ENCODE measurements at places on chromosomes 6 and 20.

DNA sequence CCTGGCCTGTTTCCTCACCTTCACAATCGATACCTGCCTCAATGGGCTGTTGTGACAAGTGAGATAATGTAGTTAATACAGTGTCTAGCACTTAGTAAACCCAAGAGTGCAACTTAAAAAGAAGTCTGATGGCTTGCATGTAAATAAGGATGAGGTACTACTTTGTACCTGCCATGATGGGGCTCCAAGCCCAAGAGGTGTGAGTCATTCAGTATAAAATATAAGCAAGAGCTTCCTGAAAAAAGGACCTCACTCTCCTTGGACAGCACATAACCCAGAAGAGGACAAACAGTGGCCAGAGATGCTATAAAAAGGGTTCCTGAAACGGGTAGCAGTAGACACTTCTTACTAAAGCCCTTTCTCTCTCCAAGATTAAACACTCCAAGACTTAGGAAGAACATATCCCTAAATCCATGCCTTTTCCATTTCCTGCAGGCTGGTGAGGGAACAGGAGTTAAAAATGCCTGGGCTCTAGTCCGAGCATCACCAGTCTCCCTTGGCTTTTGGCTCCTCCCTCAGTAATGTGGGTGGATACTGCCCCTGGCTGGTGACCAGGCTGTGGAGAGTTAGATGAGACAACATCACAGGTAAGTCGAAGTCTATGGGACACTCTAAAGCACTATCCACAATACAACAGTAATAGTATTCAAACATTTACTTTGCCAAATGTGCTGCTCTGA lies 4.3 kb downstream of the UBE2V1 start:
- no peak for DNase-seq

DNA sequence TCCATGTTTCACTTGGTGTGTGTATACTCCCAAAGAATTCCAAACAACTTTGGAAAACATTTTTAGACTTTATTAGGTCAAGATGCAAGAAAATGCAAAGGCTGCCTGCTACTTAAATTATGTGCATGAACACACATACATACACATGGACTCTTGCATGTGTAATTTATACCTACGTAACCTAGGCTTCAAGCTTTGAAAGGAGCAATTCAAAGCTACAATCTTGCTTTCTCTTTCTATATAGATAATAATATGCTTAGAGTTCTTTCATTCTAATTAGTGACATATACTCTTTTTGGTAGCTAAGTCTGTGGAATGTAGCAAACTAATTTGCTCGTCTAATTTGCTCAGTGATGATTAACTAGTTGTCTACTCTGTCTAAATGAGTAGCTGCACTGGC lies 146.5 kb downstream of the EPHA7 start:
- DNase-seq: no peak

GRCh38 chr6:145148776-145149175 lies 586.5 kb downstream of the EPM2A start:
- DNase-seq: no peak

- no peak for DNase-seq
Observed at GRCh38 chr6:30820193-30820592, 64.1 kb upstream of the DDR1 start.

DNA sequence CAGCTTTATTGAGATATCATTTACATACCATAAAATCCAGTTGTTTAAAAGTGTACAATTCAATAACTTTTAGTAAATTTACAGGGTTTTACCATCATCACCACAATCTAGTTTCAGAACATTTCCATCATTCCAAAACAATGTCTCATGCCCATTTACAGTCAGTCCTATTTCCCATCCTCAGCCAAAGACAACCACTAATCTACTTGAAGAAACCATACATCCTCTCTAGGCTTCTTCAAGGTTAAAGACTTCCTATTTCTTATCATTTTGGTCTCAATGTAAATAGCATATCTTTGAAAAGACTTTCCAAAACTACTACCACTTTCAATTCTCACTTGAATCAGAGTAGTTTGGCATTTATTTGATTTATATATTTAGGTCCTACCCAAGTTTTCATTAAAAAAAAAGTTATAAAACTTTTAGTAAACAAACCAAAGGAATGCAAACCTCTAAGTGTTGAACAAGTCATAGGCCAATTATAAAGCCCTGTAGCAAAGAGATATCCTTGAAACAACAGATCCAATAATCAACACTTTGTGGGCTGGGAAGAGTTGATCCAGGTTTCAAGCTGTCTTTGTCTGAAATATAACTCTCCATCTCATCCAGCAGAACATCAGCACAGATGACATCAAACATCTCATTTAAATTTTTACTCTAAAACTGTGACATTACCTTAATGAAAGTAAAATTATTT lies 211.3 kb upstream of the RUNX2 start:
- DNase-seq: no peak

DNA sequence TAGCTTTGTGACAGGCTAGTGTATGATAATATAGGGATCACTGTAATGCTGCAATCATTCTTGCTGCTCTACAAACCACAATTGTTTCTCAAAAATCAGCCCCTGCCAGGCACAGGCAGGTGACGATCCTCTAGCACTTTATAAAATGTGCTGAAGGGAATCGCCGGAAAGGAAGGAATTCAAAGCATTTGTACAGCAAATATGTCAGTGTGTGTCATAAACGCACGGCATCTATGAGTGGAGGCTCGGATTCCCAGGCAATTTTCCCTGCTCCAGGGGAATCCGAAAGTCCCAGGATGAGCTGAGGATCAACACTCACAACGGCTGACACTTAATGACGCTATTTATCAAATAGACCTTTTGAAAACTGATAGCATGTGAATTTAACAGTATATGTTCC lies 1.4 kb downstream of the PHACTR1 start:
- no peak for DNase-seq

Data from stimulated activated CD8-positive, alpha-beta memory T cell treated with anti-CD3 and anti-CD28 coated beads, Interleukin-4, amount 100 ng/mL, for 1 hour (primary cell).